ENCODE measurements at places on chromosomes 12 and 14.

DNA sequence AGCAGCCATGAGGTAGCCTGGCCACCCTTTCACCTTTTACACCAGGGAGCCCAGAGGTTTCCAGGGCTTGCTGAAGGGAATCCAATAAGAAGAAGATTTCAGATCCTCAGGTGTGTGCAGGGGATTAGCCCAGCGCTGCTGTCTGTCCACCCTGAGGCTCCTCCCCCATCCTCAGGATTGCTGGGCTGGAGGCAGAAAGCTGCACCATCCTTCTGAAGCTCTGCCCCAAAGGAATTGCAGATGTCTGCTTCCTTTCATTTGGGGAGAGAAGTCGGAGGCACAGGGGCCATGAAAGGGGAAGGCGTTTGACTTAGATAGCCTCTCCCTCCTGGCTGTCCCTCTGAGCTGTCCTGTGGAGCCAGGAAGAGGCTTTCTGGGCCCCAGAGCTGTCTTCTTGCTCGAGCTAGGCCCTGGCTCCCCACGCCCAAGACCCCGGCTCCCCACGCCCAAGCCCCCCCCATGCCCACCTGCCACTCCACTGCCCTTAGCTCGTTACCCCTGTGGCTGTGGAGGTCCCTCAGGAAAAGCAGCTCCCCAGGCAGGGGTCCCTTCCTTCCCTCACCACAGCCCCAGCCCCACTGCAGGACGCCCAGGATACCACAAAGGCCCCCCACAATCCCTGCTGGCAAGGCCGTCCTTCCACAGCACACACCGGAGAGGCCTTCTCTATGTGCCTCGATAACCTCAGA, 359.0 kb downstream of the CACNA1C start:
- DNase-seq: no peak

DNA sequence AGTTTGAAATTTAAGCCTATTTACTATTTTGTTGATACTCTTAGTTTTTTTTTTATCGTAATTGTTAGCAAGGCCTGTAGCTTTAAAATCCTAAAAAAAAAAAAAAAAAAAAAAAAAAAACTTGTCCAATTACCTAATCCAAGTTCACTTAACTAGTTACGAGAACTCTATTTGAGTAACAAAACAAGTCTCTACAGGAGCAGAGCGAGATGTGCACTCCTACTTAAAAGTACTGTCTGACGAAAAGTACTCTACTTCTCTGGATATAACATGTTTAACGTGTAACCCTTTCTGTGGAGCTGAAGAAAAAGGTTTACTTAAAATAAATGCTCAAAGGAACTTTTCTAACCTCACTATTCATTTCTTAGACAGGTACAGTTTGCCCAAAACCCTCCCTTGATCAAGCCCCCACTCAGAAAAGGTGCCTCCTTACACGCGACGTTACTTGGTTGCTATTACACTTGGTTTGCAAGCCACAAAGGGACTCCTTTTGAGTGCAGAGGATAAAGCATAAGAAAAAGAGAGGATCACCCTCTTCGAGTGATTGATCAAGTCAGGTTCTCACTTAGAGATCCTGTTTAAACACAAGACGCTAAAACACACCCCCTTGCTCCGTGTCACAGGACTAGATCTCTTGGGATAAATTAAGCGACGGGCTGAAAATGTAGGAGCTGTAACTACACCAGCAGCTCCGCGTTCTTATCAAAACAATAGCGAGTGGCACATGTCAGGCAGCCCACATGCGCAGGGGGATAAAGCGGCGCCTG, 2.2 kb downstream of the BAZ1A start:
- no peak for DNase-seq

DNA sequence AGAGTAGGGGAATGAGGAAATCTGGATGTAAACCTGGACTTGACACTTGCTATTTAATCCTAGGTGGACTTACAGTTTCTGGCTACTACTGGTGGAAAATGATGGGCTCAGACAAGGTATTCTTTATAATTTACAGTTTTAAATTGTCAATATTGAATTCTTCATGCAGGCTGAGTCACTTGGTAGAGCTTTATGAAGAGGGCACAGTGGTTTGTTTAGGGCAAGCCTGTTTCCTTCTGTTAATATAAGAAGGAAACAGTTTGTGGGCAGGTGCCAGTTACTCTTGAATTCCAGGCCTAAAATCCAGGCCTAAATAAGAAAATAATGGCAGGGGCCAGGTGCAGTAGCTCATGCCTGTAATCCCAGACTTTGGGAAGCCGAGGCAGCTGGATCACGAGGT, 355.8 kb upstream of the RGS6 start:
- DNase-seq: no peak

- no peak for DNase-seq
Measured at GRCh38 chr12:30989754-30990153, 63.2 kb downstream of the TSPAN11 start.

DNA sequence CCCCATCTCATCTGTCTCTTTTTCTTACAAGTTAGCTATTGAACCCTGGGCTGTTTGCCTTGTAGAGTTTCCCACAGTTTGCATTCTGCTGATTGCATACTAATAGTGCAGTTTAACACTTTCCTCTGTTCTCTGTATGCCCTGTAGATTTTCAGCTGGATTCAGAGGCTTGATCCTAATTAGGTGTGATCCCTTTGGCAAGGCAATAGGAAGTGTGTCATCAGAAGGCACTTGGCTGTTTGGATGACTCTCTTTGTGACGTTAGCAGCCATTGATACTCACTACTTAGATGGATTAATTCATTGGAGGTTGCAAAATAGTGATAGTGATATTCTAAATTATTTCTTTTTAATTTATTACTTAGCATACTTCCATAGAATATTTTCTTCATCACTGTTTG, 33.6 kb downstream of the FUT8 start:
- no peak for DNase-seq

- DNase-seq: no peak
Measured at GRCh38 chr14:104020471-104020870, 65.0 kb upstream of the ASPG start.

DNA sequence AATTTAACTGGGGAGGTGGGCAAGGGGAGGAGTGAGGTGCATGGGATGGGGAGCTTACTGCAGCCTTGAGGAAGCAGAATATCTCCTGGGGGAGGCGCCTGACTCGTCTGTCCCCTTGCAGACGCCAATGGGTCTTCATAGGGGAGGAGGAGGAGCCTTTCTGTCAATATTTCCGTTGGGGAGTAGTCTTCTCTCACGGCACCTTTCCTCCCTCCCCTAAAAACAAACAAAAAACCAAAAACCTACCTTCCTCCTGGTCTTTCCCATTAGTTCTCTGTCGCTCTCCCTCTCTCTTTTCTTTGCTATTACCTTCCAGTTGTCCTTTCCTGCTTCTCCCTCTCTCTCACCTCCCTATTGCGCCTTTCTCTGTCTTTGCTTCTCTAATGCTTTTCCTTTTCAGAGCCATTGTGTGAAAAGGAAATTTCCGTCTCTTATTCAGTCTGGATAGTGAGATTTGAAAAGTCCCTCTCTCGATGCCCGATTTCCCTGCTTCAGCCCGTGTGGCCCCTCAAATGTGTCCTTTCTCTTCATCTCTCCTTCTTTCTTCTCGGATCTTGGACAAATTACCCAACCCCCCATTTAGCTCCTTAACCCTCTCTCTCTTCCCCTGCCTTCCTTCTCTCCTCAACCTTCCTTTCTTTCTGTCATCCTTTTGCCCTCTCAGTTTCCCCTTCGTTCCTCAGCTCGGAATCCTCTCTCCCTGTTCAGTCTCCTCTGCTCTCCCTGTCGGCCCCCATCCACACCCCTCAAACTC, 5.9 kb downstream of the GPR84 start:
- DNase-seq: peak; percentile 24

DNA sequence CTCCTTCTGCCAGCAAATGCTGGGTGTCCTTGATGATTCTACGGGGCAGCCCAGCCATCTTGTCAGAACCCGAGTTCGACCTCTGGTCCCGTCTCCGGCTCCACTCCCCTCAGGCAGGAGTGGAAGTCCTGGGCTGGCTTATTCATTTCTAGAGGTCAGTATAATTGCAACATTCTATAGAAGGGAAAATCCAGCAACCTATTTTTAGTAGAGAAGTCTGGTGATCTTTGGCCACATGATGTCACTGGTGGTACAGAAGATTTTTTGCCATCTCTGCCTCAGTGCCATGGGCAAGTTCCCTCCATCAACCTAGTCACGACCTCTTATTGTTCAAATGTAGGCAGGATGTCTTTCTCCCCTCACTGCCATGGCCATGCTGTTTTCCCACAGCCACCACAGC, 22.4 kb downstream of the OR10G2 start:
- DNase-seq: no peak

DNA sequence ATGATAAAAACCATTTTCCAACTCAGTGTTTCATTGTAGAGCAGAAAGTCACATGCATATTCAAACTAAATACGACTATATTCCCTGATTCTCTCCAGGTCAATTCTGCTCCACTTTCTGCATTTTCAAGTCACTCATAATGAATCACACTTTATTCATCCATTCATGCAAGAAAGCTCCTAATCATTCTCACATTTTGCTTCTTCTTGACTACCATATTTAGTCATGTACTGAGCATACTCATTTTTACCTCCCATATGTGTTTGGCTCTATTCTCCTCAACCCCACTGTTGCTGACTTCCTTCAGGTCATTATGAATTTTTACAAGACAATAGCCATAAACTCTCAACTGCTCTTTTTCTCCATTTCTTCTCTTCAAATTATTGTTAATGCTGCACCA, 43.4 kb upstream of the PIK3C2G start:
- no peak for DNase-seq

GRCh38 chr14:35808076-35808637, 938 bp downstream of the RALGAPA1 start:
- DNase-seq: no peak

GRCh38 chr12:53506881-53507602, at the start of gene NPFF:
Gene NPFF (minus strand): TSS chr12:53507484. CDS start chr12:53507474, 10 bp downstream.
- DNase-seq: no peak

DNA sequence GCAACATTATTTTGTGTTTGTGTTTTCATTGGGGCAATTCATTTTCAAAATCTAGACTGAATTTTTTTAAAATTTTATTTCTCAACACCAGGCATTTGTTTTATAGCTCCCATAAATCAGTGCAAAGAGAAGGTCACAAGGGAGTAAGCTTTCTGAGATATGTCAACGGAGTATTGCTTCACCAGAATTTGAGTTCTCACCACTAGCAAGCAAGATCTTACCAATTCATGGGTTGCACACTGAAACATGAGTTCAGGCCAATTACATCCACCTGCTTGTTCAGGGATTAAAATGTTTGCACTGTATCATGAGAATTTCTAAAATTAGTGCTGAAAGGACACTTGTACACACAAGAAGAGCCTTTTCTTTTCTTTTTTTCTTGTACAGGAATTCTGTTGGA, 121.9 kb downstream of the CAND1 start:
- DNase-seq: no peak

- DNase-seq: no peak
Measured at GRCh38 chr14:48563489-48563888, 888.1 kb upstream of the MDGA2 start.

DNA sequence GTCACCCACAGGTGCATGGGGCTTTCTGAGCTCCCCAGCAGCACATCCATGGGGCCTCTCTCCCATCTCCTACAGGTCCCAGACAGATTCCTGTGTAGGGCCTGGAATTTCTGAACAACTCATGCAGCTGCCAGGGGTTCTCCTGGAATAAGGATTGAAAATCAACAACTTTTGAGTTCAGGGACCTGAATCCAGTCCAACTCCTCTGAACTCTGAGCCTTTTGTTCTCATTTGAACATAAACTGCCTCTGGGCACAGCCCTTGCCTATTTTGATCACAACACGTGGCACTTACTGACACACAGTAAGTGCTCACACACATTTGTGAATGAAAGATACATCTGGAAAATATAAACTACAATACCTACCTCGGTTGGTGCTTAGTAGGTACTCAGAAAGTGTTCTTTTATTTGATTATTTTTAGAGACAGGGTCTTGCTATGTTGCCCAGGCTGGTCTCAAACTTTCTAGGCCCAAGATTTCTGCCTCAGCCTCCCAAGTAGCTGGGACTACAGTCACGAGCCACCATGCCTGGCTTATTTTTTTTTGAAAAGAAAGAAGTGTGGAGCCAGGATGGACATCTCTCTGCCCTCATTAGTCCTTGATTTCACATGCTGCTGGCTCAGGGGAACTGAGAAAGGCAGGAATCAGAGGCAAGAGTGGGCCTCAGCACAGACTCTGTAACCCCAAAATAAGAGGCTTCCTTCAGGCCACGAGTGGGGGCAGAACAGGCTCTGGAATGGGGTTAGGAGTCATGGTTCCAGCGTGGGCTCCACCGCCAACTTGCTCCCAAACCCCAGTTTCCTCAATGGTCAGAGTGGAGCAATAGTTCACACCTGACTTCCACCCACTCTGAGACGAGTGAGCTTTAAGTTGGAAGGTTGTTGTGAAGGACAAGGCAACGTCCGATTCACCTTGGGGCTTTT, 27.0 kb downstream of the SYNE3 start:
- no peak for DNase-seq

- DNase-seq: peak; percentile 60
Measured at GRCh38 chr12:6635375-6635855, 344 bp downstream of the LPAR5 start.

- DNase-seq: no peak
Measured at GRCh38 chr12:122399592-122400373, 22.7 kb downstream of the CLIP1 start.

DNA sequence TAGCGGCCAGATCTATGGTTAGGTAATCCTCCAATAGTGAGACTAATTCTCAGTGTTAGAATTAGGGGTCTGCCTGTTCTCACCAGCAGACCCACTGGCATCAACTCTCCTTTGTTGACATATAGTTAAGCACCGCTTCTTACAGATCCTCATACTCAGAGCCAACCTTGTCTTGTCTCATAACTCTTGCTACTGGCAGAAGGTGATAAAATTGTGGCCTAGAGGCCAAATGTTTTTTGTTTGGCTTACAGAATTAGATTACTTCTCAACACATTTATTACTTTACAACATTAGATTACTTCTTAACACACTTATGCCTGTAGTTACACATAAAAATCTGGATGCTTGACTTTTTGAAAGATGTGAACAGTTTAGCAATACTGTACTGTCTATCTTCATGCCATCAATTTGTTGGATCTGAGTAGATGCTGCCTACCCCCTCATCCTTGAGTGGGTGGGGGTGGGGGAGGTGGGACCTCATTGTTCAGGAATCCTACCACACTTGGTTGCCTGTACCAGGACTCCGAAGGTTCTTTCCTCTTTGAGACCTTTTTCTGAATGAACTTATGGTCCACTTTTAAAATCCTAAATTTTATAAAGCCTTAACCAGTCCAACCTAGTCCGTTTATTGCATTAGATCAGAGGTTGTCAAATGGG, 7.0 kb downstream of the MTHFD1 start:
- DNase-seq: no peak

DNA sequence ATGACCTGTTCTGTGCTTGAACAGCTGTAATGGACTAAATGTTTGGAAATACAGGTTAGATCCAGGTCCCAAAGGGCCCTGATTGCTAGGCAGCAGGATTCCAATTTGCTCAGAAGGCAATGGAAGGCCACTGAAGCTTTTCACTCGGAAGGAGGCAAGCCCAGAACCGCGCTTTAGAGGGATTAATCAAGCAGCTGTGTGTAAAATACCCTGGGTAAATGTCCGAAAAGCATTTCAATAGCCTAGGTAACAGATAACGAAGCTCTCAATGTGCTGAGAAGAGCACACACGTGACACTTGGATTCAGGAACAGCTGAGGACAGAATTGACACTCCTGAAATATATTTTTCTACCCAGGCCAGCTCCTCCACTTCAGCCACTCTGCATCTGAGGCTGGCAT, 436.1 kb downstream of the TMEM132D start:
- no peak for DNase-seq

Data from activated gamma-delta T cell treated with anti-CD3 and anti-CD28 coated beads, Interleukin-2, amount 50 U/mL, for 16 hours (primary cell).